ENCODE measurements at places on chromosomes 2 and 18. TPM values are rescaled to one million over a fixed set of nuclear protein-coding genes. Genes with fewer than 3 reads are reported as not detected.

The TEKT4 gene
- 0.17 TPM for total RNA-seq

The ANO7 gene
- total RNA-seq, result 0.36 TPM

DNA sequence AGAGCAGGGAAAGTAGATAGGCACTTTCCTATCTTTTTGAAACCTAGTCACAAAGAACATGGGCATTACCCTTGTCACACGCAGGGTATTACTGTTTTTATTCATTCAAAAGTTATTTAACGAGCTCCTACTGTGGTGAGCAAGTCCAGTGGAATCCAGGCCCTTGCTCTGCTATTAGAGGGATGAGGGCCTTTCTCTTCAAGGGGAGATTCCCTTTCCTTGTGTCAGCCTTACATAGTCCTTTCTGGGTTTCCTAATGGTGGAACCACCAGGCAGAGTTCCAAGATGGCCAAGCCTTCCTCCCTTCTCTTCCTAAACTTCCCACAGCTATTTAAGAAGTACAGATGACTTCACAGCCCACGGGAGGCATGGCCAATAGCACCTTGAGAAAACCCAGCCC is 64.6 kb downstream of the SPTBN1 start:
- H3K4me1 ChIP-seq, result peaks cover 36% of the 10 kb centered on the region
- DNase-seq, result no peak
- H3K27ac ChIP-seq, result no peak overlapping the region
- no peak overlapping the region for H3K4me3 ChIP-seq
- no peaks in the 10 kb centered on the region for H3K27me3 ChIP-seq

GRCh38 chr18:11981192-11981542 is at the start of gene IMPA2:
Gene IMPA2, plus strand, starts transcription at chr18:11981507. Its CDS starts 163 bp downstream, at chr18:11981670.
- H3K4me3 ChIP-seq, result peak within 1 kb of the TSS; percentile 95
- peaks cover 22% of the 10 kb centered on the region for H3K4me1 ChIP-seq
- no peak for DNase-seq
- no peaks in the 10 kb centered on the region for H3K36me3 ChIP-seq
- H3K27me3 ChIP-seq, result no peaks in the 10 kb centered on the region

- peak overlapping the region; percentile 25 for H3K27ac ChIP-seq
- peak overlapping the region; percentile 17 for H3K4me3 ChIP-seq
- H3K36me3 ChIP-seq, result no peaks in the 10 kb centered on the region
- peaks cover 11% of the 10 kb centered on the region for H3K4me1 ChIP-seq
- no peak for DNase-seq
Measured at GRCh38 chr2:237171396-237171795, 85.7 kb downstream of the COPS8 start.

GRCh38 chr2:88318071-88318955 is 134.2 kb downstream of the FOXI3 start:
- no peaks in the 10 kb centered on the region for H3K27me3 ChIP-seq
- no peak overlapping the region for H3K4me3 ChIP-seq
- H3K4me1 ChIP-seq, result no peaks in the 10 kb centered on the region
- H3K27ac ChIP-seq, result no peak overlapping the region
- DNase-seq, result no peak
- H3K36me3 ChIP-seq, result no peaks in the 10 kb centered on the region
